ENCODE measurements at places on chromosomes 2 and 18.

- no peak for DNase-seq
Observed at GRCh38 chr2:119584469-119584868, 40.2 kb downstream of the CFAP221 start.

- no peak for DNase-seq
Observed at GRCh38 chr2:102032368-102033030, 40.7 kb downstream of the IL1R2 start.

DNA sequence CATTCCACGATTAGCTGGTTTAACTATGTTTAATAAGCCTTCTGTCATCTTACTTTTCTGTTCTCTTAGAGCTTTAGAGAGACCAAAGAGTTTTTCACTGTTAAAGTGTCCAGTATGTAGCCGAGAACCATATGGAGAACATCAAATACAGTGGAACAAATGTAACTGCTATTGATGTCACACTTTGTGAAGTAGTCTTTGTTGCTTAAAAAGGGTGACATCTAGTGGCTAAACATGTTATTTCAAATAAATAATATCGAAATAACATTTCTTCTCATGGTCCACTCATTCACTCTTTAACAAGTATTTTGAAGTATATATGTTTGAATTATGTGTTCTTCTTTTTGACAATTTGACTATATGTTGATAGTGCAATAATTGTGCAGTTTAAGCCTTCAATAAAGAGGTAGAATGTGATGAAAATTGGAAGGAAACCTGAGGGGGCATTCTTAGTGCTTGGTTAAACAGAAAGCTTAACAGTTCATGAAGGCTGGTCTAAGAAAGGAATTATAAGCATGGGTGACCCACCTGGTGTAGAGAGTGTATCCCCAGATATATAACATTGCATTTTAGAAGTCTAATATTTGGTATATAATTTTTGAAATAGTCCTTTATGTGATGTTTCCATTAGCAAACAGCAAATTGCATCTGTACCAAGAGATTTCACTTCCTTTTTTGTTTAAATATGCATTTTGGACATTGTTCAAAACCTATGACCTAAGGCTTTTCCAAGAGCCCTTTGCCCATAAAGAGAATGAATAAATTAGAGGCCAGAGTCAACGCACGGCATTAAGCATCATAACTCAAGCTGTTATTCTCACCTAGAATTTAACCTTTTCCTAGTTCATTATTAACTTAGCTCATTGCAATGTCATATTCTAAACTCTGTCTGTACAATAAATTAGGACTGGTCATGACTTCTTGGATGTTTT is 112.1 kb downstream of the KYNU start:
- DNase-seq = peak; percentile 29

GRCh38 chr2:71612581-71613402 is 159.4 kb downstream of the DYSF start:
- no peak for DNase-seq

GRCh38 chr2:27262379-27263286 is at the start of gene SLC30A3:
Gene SLC30A3 (minus strand): TSS chr2:27263047. CDS start chr2:27262906, 141 bp downstream.
- peak; percentile 22 for DNase-seq

DNA sequence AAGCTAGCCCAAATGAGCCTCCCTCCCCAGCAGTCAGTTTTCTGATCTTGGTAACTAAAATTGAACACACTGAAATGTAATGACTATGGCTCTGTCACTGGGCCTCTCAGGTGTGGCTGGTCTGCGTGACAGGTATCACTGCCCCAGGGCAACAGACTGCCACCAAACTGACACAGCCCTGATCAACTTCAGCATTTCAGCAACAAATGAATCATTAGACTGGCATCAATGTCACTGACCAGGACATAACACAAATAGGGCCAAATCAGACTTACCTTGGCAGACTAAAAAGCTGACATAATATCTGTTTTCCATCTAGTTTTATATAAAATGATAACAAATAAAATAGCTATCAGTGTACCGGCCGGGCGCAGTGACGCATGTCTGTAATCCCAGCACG is 290.8 kb upstream of the CHAC2 start:
- no peak for DNase-seq

DNA sequence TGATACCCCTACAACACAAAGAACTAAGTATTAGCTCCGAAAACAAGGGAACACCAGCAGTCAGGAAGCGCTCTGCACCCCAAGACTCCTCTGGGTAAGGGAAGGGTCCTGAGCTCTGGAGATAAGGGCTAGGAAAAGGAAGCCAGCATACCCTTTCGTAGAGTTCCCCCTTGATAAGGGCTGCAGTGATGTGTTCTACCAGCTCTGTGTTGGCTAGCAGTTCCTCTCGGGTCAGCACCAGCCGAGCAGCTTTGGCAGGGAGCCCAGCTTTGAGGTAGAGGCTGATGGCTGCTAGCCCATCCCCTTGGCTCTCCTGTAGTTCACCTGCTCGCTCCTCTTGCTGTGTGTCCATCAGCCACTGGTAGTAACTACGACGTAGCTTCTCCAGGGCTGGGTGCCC is 18.9 kb downstream of the KRTCAP3 start:
- no peak for DNase-seq

DNA sequence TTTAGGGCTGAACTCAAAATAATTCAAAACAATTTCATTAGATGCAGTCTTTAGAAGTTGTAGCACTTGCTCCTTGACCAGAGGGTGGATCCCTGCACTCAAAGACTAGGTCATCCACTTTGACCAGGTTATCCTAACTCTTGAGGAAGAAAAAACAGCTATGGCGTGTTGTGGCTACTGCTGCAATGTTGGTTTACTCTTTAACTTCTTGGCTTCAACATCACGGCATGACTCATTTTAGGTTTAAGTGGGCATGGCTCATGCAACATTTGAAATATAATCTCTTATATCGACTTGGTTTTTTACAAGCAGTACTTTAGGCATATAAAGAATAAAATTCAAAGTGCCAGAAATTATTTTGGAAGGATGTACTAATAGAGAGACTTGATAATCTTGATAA is 35.4 kb downstream of the ANKRD29 start:
- peak; percentile 48 for DNase-seq

GRCh38 chr2:241762321-241762932 is 14.2 kb upstream of the GAL3ST2 start:
- DNase-seq = no peak

GRCh38 chr2:163808406-163808805 is 72.6 kb upstream of the FIGN start:
- no peak for DNase-seq

- peak; percentile 70 for DNase-seq
Observed at GRCh38 chr18:76351961-76352581, 143.0 kb downstream of the ZNF516 start.

GRCh38 chr2:216474925-216475670 is 23.5 kb upstream of the RPL37A start:
- DNase-seq = no peak

GRCh38 chr2:226799976-226800940 is 638 bp upstream of the IRS1 start:
- DNase-seq = no peak

DNA sequence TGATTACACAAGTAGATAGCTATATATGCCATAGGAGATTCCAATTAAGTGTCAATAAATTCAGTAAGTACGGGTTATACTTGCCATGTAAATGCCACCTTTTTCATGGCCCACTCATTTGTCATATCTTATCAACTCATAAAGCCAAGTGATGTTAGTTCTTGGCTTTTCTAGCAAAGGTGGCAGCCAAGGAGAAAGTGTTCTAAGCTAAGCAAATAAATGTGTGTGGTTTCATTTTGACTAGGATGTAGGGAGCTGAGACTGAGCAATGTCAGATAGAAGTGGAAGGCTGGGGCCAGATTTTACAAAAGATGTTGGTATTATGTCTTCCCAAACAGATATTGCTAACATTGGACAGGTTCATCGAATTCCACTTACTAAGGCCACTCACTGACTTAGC is 952.0 kb downstream of the SLC4A3 start:
- DNase-seq = no peak

DNA sequence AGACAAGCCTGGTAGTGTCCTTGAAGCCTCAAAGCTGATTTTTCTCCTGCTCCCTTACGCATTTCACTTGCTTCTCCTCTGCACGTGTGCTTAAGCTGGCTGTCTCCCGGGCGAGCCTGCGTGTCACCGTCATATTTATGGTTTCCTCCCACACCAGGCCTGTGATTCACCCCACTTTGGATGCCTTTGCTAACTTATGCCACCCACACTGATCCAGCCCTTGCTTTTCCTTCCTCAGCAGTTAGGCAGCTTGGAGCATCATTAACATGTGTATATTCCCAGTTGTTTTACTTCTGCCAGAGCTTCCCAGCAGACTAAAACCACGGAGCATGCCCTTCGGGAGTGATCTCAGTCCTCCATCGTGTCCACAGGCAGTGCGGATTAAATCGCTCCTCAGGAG is 2.2 kb downstream of the ST3GAL5 start:
- peak; percentile 96 for DNase-seq

GRCh38 chr2:230869914-230870543 is 5.3 kb downstream of the ITM2C start:
- no peak for DNase-seq

DNA sequence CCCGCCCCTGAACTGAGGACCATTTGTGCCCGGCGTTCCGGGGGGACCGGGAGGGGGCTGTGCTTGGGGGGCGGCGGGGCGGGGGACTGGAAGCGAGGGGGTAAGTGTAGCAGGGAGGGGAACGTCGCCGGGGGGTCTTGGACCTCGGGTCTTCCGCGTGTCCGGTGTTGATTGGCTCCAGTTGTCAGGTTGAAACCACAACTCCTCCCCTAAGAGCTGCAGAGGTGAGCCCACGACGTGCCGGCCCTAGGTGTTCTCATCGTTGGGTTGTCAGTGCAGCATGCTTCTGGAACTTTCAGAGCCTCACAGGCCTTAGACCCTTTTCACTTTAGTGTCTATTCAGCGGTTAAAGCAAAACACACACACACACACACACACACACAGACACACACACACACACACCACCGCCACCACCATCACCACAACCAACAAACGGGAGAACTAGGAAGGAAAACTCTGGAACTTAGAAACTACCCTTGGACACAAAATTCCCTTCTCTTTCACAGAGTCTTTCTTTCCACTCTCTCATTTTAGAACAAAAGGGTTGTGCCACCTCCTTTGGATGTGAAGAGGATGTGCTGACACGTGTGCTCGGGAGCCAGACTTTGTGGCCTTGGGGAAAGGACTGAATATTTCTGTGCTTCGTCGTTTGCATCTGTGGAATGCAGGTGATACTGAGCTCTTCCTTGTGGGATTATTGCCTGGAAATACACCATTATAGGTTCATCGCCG is 6.7 kb upstream of the DLX2 start:
- no peak for DNase-seq

- DNase-seq = no peak
Observed at GRCh38 chr2:60058781-60059180, 494.7 kb downstream of the BCL11A start.

- no peak for DNase-seq
Observed at GRCh38 chr2:238107525-238108422, 7.6 kb downstream of the ESPNL start.

Data from fibroblast of skin of scalp (primary cell).